ENCODE measurements at places on chromosomes 4 and X.

DNA sequence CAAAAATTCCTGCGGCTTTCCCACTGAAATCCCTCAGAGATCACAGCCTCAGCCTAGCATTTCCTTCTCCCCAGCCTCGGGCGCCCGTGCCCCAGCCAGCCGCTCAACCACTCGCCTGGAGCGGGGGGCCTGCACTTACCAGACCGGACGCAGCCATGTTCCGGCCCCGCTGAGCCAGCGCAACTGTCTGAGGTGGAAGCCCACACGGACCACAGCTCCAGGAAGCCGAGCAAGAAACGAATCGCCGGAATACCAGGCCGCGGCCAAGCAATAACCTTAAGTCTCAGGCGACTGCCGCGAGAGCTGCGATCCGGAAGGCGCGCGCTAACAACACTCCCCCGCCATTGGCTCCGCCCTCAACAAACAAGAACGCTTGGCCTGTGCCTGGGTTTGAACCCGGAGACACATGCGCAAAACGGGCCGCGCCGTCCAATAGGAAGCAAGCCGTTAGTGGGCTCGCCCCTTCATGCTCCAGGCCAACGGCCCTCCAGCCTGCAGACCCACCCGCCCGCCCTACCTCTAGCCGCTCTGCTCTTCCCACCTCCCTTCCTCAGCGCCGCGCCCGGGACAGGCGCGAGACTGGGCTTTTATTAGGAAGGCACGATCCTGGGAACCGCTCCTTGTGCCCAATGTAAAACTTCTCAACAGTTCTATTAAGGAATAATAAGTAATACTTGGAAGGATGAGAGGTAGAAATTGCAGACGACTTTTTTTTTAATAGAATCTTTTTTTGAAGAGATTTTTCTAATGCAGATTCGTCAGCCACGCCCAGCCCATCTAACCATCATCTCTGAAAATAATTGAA, at the start of gene CENPC:
Gene CENPC (minus strand): TSS at position 305 of the 805 bp plus-strand sequence. CDS start 148 bp downstream, at position 157.
- DNase-seq: peak; percentile 89

DNA sequence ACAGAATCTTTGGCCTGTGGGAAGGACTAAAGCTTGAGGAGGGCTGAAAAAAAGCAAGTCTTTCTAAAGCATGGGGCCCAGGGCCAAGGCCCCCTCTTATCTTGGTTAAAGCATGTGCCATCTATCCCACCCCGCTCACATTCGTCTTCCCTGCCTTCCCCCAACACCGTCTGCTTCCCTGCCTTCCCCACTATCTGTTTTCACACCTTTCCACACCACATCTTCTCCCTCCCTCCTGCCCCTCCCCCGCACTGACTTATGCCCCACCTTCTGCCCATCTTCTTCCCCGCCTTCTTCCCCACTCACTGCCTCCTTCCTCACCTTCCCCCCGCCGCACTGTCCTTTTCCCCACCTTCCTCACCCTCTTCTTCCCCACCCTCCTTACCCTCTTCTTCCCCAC, 890 bp upstream of the NAP1L5 start:
- DNase-seq: no peak

- DNase-seq: no peak
Measured at GRCh38 chrX:123215397-123216089, 31.5 kb downstream of the GRIA3 start.

DNA sequence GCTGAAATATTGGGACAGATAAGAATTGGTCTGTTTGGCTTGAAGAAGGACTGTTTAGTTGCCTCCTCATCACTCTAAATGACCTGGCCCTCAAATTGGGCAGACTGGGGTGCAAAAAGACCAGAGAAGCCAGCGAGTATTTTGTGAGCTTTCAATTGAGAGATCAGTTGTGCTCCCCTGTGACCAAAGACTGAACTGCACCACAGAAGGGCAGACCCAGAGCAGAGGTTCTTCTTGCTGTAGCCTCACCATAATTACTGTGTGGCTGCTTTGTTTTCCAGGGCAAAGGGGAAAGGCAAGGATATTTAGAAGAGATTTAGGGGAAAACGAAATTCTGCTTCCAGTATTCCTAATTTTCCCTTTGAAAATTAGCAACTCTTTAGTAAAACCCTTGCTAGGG, 104.0 kb upstream of the MBNL3 start:
- no peak for DNase-seq

- DNase-seq: no peak
Measured at GRCh38 chrX:119880076-119880475, 8.4 kb downstream of the NDUFA1 start.

DNA sequence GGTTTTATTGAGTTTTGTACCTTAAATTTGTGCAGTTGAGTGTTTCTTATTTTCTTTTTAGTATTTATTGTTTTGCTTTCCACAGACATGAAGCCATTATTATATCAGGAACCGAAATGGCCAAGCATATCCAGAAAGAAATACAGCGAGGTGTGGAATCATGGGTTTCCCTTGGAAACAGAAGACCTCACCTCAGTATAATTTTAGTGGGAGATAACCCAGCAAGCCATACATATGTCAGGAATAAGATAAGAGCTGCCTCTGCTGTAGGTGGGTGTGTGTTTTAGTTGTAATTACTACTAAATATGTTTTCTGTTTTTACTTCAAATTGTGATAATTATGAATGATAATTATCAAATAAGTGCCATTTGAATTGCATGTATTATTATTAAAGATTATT, 16.5 kb downstream of the MTHFD2L start:
- no peak for DNase-seq

GRCh38 chrX:91434351-91435168, at the start of gene PABPC5:
TSS of gene PABPC5 (plus strand) at chrX:91434839. CDS start at chrX:91435578, 739 bp downstream.
- DNase-seq: no peak

DNA sequence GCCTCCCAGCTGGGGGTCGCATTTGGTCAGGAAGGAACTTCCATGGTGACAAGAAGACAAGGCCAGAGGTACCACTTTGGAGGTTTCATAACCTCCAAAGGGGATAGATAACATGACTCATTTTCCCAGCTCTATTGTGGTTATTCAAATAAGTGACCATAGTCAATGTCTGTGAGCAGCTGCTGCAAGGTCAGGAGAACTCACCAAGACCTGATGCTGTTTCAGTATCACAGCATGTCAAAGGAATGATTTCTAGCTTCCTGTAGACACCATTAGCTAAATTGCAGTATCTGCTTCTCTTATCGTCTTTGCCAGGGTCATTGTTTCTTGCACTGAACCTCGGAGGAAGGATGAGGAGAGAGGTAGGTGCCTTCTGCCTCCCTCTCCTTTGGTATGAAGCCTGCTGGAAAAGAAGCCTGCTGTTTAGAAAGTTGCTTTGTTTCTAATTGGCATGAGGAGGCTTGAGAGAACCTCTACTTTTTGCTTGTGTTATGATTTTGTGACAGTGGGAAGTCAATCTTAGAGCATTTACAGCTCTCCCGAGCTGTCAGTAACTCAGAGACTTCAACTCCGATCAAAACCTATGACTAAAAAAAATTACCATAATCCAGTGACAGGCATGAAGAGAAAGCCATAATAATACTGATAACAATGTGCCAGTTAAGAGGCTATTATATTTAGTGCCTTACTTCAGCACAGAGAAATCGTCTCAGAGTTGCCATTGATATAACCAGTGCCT, 38.0 kb upstream of the GATB start:
- DNase-seq: no peak

GRCh38 chr4:143406523-143406922, 69.8 kb downstream of the GAB1 start:
- DNase-seq: no peak

DNA sequence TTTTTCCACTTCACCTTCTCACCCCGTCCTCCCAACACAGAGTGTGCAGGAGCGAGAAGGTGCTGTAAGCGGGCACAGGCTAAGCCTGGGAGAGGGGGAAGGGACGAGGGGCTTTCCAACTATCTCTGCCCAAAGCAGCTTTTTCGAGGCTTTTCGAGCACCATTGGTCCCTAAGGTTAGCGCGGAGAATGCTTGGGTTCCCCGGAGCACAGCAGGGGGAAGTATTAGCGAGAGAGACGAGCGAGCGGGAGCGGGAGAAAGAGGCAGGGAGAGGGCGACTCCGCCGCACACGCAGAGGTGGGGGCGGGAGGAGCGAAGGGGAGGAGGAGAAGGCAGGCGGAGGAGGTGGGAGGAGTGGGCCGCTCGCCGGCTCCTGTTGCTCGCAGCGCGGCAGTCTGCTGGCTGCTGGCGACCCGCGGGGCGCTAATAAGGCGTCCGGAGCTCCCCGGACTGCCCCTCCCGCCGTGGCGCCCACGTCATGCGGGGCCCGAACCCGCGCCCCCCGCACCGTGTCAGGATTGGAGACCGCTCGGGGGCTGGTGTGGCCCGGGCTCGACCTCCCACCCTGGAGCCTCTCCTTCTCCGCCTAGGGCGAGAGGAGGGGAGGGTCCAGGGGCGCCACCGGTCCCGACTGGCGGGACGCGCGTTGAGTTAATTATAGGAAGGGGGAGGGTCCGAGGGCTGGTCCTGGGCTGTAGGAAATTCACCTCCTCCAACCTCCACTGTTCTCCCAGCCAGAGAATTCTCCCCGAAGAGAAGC, at the start of gene ADAMTS3:
Gene ADAMTS3 (minus strand): TSS at position 263 of the 760 bp plus-strand sequence. CDS start 459 bp downstream, outside the sequence.
- no peak for DNase-seq

DNA sequence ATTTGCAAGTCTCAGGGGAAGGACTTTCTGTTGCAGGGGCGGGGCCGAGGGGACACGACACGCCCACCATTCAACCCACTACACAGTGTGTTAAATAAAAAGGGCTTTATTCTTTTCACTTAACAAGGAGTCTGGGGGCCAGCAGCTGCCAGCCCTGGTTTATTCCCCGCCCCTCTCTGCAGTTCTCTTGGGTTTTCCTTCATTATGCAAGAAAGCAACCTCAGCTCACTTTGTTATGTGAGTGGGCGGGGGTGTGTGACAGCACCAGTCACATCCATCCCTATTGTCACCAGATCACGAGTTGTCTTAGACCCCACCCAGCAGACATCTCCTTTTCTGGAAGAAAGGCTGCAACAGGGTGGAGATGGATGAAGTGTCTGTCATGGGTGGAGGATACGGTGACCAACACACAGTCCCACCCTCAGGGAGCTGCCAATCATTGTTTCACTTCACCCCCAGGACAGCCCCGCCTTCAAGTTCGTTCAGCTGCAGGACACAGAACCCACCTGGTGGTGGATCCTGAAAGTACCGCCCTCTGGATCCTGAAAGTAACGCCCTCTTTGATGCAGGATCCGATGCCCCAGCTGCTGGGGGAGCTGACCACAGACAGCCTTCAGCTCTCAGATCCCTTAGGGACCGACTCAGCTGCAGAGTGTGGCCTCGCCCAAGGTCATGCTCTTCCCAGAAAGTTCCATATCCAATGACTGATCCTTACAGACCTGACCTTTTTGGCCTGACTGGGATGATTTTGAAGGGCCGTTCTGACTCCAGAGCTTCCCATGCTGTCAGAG, 79.6 kb downstream of the SMIM20 start:
- DNase-seq: peak; percentile 41

GRCh38 chr4:77010841-77011354, 61.3 kb downstream of the SEPTIN11 start:
- no peak for DNase-seq

DNA sequence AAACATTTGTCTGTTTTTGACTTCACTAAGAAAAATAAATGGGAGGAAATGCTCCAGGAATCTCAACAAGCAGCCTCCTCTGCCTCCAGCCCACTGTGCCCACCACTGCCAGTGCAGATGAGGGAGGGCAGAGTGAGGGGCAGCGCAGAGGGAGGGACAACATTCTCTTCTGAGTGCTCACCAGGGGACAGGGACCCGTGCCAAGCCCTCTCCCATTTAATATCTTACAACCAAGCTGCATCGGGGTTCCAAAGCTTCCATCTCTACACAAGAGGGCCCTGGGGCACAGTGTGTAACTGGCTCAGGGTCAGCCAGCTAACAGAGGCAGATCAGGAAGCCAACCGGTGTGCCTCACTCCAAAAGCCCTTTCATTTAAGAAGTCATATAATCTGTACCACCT, 120.4 kb downstream of the NSUN7 start:
- DNase-seq: no peak

- no peak for DNase-seq
Measured at GRCh38 chr4:113474017-113474416, 287.5 kb downstream of the CAMK2D start.

DNA sequence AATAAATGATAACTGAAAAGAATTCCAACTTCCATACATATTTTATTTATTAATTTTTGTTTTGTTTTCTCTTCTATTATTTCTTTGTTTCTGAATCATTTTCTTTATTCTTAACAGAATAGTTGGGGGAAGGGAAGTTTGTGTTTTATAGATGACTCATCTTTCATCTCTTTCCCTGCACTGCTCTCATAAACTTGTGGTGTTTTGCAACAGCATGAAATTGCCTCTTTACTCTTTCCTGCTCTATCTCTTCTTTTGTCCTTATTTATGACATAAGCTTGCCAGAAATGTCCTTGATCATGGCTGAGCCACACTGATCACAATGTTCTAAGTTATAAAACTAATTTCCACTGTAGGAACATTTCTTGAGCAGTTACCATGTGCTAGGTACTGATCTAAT, 22.3 kb downstream of the QRFPR start:
- DNase-seq: no peak

GRCh38 chrX:11451151-11451550, 157.9 kb downstream of the AMELX start:
- DNase-seq: no peak

DNA sequence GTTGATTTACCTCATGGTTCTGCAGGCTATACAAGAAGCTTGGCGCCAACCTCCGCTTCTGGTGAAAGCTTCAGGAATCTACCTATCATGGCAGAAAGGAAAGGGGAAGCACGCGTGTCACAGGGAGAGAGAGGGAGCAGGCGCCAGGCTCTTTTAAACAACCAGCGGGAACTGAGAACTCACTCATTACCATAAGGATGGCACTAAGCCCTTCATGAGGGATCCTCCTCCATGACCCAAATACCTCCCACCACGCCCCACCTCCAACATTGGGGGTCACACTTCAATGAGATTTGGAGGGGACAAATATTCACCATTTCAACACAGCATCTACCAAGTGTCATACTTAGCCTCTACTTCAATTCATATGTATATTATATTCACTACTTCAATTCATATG, 18.8 kb upstream of the TBC1D8B start:
- DNase-seq: no peak

DNA sequence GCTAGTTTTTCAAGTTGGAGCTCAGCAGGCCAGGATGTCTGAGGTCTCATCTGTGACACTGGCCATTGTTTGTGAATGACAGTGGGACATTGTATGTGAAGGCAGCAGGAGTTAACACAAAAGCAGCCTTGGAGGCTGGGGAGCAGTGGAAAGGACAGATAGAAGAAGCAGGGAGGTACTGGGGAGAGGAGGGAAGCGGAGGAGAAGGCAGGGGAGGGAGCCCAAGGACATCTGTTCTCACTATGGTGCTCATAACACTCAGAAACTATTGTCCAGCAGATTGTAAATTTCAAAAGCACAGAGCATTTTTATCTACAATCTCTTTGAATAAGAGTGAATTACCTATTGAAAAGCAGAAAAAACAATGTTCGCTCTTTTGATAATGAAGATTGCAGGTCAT, 253.6 kb upstream of the DIPK2B start:
- DNase-seq: no peak

DNA sequence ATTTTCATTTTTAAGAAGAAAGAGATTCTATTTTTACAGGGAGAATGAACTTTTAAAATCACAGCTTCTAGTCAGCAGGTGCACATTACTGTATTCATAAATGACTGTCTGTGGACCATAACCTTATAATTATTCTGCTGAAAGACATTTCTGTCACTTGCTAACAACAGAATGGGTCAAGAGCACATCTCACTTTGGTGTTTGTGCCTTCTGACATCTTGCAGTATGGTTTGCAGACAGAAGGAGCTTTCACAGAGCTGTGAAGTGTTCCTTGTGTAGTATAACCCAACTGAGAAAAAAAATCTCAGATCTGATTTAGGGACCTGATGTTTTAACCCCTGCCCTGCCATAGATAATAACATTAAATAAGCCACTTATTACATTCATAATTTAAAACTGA, 131.4 kb upstream of the CTSO start:
- no peak for DNase-seq

GRCh38 chr4:153684182-153684970, at the start of gene TLR2:
TSS of gene TLR2 (plus strand) at chr4:153684280. CDS start at chr4:153702908, 18,628 bp downstream.
- DNase-seq: peak; percentile 31
